ENCODE measurements at places on chromosomes 3 and 15. TPM values are rescaled to one million over a fixed set of nuclear protein-coding genes. Genes with fewer than 3 reads are reported as not detected.

DNA sequence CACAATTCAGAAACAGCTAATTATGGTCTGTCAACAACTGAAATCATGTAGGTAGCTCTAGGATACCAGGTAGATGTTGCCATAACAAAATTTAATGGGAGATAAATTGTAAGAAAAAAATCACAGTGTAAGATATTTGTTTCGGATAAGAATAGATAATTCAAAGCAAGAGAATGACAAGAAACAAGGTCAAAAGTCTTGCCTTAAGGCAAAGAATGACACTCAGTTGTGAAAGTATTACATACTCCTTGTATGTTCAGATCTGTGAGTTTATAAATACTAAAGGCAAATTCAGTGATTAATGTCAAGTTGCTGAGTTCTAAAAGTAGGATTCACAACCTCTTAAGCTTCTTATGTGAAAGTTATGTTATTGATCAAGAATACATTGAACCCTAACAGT is 772.2 kb upstream of the SGO1 start:
- DNase-seq = no peak
- no peaks in the 10 kb centered on the region for H3K4me1 ChIP-seq
- H3K27ac ChIP-seq = no peak overlapping the region
- H3K4me3 ChIP-seq = no peak overlapping the region

- no peaks in the 10 kb centered on the region for H3K4me1 ChIP-seq
- DNase-seq = no peak
- no peaks in the 10 kb centered on the region for H3K36me3 ChIP-seq
- no peaks in the 10 kb centered on the region for H3K27me3 ChIP-seq
- no peak overlapping the region for H3K27ac ChIP-seq
Measured at GRCh38 chr15:61393949-61394348, 164.8 kb upstream of the RORA start.

Gene TIGIT
- 2.5 TPM for polyA plus RNA-seq

Gene EID1
- 30.2 TPM for polyA plus RNA-seq

DNA sequence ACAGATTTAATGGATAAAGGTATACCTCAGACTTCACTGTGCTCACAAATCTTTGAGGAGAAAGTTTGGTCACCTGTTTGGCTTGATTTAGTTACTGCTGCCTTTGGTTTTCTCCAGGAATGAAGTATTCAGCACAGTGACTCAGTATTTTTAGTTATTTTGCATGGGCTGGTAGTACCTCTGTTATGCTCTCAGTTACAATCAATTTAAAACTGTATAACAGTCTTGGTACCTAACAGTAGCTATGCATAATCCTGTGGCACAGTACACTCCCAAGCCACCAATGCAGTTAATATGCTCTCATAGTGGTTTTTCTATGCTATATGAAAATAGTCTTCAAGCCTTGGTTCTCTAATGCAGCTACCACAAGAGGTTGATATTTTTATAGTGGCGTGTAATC is 11.9 kb upstream of the EIF3J start:
- DNase-seq = no peak
- H3K27me3 ChIP-seq = no peaks in the 10 kb centered on the region
- no peak overlapping the region for H3K4me3 ChIP-seq
- H3K36me3 ChIP-seq = peaks cover 25% of the 10 kb centered on the region

- no peak overlapping the region for H3K27ac ChIP-seq
- H3K4me1 ChIP-seq = no peaks in the 10 kb centered on the region
- H3K36me3 ChIP-seq = peaks cover 93% of the 10 kb centered on the region
- no peaks in the 10 kb centered on the region for H3K27me3 ChIP-seq
Measured at GRCh38 chr3:14663396-14664135, 11.4 kb upstream of the C3orf20 start.

Gene ALPK3
- 0.07 TPM for polyA plus RNA-seq

Gene PRSS50
- polyA plus RNA-seq = 0.04 TPM

- H3K27ac ChIP-seq = no peak overlapping the region
- peaks cover 3% of the 10 kb centered on the region for H3K4me1 ChIP-seq
- no peaks in the 10 kb centered on the region for H3K27me3 ChIP-seq
- H3K4me3 ChIP-seq = no peak overlapping the region
- no peaks in the 10 kb centered on the region for H3K36me3 ChIP-seq
- DNase-seq = no peak
Measured at GRCh38 chr15:84814916-84815315, 2.2 kb upstream of the ALPK3 start.

GRCh38 chr3:195746346-195746745 is 25.6 kb downstream of the MUC20 start:
- H3K27me3 ChIP-seq = peaks cover 2% of the 10 kb centered on the region
- no peak overlapping the region for H3K4me3 ChIP-seq
- no peaks in the 10 kb centered on the region for H3K36me3 ChIP-seq
- no peak for DNase-seq

Gene DCP1A
- 16.6 TPM for polyA plus RNA-seq

Gene HDGFL3
- 0.66 TPM for polyA plus RNA-seq

DNA sequence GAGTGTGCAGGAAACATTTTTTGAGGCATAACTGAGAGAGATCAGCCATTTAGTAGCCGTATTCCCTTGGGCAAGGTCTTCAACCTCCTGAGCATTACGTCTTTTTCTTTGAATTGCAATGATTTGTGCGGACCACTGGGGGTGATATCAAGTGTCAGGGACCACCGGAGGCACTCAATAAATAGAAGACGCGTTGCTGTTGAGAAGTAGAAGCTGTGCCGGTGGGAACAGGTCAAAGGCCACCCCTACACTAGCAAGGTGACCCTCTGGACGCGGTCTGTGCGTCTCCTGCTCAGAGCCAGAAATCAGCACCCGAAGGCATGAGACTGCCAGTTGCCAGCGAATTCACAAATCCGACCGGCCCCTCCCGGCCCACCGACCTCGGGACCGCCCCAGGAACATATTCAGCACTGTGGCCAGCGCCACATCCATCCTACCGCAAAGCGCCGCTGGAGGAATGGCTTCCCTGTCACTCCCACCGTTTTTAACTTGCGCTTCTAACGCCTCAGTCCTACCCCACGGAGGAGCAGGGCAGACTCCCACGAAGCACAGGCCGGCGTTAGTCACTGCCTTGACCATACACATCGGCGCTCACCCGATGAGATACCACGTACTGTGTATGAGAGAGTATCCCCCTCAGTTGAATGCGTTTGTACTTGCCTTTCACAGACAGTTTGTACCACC is 1.4 kb upstream of the GHSR start:
- H3K27me3 ChIP-seq = peaks cover 41% of the 10 kb centered on the region
- H3K36me3 ChIP-seq = no peaks in the 10 kb centered on the region
- H3K27ac ChIP-seq = no peak overlapping the region

GRCh38 chr15:35289024-35289617 is 204.0 kb upstream of the NANOGP8 start:
- no peak overlapping the region for H3K4me3 ChIP-seq
- H3K27me3 ChIP-seq = no peaks in the 10 kb centered on the region
- no peaks in the 10 kb centered on the region for H3K36me3 ChIP-seq
- no peak overlapping the region for H3K27ac ChIP-seq

DNA sequence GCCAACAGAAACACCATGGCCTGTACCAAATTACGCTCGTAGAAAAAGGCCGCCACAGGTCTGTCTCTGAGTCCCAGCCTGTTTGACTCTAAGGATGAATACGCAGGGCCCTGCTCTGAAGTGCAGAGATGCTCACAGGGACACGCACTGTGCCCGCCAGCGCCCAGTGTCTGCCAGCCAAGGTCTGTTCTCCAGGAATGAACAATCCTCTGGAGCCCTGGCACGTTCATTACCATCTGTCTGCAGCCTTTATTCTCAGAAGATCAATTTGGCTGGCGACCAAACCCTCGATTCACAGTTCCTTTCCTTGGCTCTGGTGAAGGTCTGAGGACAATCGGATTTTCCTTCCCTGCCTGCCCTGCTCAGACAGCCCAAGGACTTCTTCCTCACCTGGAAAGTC is 66.3 kb downstream of the NIPA2 start:
- no peak overlapping the region for H3K27ac ChIP-seq
- H3K36me3 ChIP-seq = no peaks in the 10 kb centered on the region
- DNase-seq = no peak

Gene ACTC1
- polyA plus RNA-seq = not detected

Data from B cell (primary cell).